Astrocyte of the spinal cord (primary cell): ENCODE measurements at places on chromosomes 11 and 22.

GRCh38 chr11:17013548-17014320, 480 bp downstream of the PLEKHA7 start:
- no peak for DNase-seq

DNA sequence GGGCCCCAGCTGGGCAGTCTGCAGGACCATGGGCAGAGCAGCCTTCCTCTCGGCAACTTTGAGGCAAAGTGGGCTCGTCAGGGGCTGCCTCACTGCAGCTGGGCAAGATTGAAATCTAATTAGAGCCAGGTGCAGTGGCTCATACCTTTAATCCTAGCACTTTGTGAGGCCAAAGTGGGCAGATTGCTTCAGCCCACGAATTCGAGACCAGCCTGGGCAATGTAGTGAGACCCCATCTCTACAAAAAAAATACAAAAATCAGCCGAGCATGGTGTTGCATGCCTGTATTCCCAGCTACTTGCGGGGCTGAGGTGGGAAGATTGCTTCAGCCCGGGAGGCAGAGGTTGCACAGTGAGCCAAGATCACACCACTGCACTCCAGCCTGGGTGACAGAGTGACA, 34.2 kb downstream of the ARHGAP8 start:
- no peak for DNase-seq

DNA sequence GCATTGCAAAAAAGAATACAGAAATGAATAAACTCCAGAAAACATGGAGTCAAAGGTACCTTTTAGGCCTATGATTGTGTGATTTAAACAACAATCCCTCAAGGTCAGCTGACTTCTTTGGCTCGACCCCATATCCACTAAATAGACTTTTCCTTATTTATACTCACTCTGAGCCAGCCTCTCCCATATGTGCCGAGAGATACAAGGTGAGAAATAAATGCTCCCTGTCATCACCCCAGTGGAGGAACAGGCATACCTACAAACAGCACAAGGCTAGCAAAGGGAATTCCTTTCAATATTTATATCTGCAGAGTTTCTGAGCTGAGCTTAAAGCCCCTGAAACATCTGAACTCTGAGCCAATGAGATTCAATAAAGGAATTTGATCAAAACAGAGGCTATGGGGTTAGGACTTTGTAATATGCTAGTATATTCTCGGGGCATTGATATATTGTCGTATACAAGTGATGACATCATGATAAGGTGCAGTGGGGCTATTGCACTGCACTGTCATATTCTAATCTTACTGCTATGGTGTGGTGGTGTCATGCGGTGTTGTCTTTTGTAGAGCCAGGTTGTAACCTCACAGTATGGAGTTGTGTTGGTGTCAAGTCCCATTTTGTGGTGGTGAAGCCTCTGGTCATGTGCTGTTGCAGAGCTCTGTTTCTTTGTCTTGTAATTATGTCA, 56.0 kb upstream of the GALNT18 start:
- no peak for DNase-seq

- peak; percentile 67 for DNase-seq
Measured at GRCh38 chr22:27801616-27802345, at the start of gene MN1. MN1 (minus strand) TSS chr22:27801756; CDS start chr22:27800543, 1,213 bp downstream.

GRCh38 chr11:70771099-70771885, 373.0 kb downstream of the CTTN start:
- no peak for DNase-seq

GRCh38 chr11:116579031-116579653, 193.6 kb downstream of the BUD13 start:
- no peak for DNase-seq

GRCh38 chr22:17501679-17502285, 61.5 kb upstream of the SLC25A18 start:
- peak; percentile 73 for DNase-seq

DNA sequence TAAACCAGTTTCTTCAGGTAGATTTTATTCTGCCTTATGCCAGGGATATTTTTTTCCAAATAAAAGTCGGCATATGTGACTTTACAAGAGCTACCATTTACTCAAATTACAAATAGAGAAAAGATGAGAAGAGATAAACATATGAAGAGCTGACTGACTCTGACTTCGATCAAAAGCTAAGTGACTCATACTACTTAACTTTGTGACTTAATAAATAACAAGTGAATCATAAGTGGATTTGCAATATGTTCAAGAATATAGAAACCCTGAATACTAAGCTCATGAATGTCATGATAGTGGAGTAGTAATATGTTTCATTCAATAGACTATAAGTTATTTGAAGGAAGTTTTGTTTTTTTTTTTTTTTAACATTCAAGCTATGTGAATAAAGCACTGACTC, 130.5 kb upstream of the ANO3 start:
- DNase-seq = peak; percentile 52

- DNase-seq = peak; percentile 98
Measured at GRCh38 chr11:120400564-120401364, 64.6 kb downstream of the ARHGEF12 start.

DNA sequence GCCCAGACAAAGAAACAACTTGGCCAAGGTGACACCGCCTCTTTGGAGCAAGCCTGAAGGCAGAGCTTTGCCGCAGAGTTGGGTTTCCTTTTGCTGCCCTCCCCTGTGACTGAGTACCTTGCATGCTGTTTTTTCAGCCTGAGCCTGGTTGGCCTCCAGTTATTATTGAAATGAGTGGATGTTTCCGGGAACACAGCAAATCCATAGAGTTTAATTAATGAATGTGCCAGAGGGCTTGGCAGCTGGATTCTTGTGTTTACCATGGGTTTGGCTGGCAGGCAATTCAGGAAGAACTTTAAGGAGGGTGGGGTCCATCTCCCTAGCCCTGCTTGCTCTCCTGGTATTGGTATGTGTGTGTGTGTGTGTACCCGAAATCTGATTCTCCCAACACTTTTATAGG, 65.6 kb upstream of the CRYBB3 start:
- no peak for DNase-seq

DNA sequence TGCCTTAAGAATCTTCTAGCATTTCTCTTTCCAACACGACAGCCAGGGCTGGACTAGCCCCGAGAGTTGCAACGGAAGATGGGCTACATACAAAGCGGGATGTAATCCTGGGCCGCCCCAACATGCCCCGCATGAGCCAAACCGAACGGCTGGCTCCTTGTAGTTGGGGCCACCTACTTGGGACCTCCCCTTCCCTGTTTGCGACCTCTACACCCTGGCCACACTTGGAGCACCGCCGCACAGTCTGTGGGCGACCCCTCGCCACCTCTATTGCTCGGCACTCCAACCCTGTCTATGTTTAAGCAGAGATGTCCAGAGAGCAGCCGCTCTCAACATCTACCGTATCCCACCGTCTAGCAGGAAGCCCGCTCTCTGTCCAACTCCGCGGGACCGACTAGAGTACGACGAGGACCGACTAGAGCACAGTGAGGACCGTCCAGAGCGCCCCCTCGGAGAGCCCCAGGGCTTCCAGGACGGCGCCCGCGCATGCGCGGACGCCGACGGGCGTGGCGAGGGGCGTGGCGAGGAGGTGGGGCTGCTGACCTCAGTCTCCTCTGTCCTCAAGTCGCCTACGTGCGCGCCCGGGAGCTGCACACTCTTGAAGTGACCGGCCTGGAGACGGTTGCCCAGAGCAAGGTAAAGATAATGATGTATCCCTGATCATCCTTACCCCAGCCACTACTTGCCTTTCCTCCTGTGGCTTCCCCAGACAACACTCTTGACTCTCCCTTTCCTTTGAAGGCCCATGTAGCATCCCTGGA, 32.3 kb downstream of the NEAT1 start:
- peak; percentile 90 for DNase-seq

DNA sequence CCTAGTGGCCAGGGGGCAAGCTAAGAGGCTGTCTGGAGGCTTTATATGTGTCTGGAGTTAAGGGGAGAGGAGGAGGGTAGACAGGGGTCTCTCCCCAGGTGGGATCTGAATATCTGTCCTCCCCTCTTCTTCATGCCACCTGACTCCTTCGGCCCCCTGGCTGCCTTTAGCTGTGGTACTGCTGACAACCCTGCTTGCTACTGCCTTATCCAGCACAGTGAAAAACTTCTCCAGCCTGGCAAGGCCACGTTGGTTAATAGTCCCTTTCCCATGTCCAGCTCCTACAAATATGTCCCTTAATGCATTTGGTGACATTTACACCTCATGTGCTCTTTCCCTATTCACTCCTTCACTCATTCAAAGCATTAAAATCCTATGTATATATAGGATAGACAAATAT, 42.4 kb upstream of the NNMT start:
- no peak for DNase-seq

- DNase-seq = no peak
Measured at GRCh38 chr11:15663777-15664218, 549.1 kb downstream of the INSC start.

- no peak for DNase-seq
Measured at GRCh38 chr22:20087319-20088262, 7.5 kb downstream of the DGCR8 start.

DNA sequence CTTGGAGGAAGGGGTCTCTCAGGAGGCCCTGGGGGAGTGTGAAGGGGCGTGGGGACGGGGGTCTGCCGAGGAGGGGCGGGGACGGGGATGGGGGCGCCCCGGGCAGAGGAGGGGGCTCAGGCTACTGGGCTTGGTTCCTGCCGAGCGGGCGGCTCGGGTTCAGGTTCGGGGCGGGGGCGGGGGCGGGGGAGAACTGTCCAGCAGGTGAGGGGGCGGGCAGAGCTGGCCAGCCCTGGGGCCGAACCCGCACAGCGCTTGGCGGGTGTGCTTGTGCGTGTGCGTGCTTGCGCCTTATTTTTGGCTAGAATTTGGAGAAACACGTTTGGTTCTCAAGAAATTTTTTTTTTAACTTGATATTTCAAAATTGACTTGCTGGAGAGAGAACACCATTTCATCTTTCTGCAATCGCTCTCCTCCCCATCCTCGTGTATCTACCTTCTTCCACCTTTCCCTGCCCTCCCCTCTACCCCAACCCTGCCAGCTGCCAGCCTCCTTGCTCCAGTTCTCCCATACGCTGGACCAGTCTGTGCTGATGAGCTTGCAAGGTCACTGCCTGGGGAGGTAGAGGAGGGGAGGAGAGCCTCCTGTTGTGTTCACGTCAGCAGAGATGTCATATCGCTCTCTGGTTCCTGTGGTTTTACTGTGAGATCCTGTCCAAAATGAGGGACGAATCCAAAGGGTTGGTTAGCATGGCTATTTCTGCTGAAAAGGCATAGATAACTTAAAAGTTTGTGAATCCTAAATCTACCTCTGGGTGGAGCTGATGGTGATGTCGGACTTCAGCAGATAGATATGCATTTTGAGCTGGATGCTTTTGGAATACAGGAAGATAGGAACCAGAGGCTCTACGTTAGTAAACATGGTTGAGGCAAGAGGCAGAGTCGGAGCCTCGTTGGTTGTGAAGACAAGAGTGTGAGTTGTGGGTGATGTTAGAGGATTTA, 668 bp downstream of the MADD start:
- DNase-seq = peak; percentile 62

GRCh38 chr11:118313242-118313641, 8.7 kb downstream of the CD3E start:
- no peak for DNase-seq

DNA sequence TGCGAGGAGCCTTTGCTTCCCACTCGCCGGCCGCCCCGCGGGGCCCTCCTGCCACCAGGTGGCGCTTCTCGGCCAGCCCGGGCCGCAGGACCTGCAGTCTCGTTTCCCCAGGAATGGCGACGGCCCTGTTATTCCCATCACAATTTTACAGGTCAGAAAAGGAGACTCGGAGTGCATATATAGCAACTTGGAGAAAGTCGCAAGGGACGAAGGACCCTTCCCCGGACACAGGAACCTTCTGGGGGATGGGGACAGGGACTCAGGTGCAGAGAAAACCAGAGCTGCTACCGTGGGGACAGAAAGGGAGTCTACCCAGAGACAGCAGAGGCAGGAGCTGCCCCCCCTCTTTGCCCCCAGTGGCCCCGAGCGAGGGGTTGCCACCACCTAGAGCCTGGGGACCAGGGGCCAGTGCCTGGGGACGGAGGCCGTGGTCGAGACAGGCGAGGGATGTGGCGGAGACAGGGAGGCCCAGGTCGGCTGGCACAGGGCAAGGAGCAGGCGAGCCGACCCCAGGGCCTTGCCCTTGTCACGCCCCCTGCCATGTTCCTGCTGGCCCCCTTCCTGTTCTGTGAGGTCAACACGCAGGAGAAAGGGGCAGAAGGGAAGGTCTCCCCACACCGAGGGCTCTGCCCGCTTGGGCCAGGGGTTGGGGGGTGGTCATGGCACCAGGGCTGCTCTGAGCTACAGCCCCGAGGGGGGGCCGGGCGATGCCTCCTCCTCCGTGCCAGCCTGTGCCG, 3.5 kb upstream of the KRTAP5-6 start:
- DNase-seq = peak; percentile 74

DNA sequence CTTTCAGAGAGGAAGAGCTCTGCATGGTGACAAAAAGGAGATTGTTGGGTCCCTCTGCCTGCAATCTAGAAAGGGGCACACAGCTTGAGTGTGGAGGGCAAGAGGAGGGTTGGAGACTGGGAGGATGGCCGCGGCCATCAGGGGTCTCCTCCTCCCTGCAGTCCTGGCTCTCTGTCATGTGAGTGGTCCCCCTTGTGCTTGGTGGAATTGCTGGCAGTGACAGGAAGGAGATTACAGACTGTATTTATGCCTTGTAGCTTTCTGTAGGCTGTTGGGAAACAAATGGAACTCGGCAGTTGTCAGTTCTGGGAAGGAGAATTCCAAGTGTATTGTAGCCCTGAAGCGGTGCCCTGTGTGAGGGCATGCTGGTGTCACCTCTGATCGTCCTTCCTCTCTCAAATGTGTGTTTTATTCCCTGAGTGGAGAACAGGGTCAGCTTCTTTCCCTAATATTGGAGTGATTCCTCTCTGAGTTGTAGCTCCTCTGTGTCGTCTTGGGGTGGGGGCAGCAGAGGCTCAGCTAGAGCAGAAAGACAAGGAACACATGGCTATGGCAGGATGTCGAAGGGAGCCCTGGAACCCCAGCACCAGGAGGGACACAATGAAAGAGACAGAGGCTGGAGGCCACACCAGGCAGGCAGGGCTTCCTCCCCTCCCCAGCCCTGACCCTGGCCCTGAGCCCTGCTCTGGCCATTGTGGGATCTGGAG, 163.1 kb downstream of the PKNOX2 start:
- no peak for DNase-seq

- DNase-seq = no peak
Measured at GRCh38 chr22:25068707-25069106, 116.2 kb downstream of the KIAA1671 start.

- peak; percentile 86 for DNase-seq
Measured at GRCh38 chr11:102495161-102496042, 35.1 kb downstream of the MMP7 start.

DNA sequence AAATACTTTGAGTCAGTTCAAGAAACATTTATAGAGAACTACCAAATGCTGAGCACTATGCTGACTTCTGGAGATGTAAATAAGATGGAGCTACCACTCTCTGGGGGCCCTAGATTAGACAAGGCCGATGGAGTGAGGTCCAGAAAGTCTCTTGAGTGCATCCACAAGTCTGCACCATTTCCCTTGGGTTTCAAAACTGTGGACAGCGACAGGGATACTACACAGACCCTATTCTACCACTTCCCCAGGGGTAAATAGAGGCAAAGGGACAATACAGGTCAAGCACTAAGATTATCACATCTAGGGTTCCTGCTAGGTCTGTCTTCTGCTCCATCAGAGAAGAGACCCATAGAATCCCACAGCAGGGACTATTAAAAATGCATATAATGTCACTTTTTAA, 183.2 kb downstream of the GRIA4 start:
- DNase-seq = no peak
